ENCODE measurements at places on chromosomes 2 and 18. TPM values are rescaled to one million over a fixed set of nuclear protein-coding genes. Genes with fewer than 3 reads are reported as not detected.

ADCYAP1 gene
- total RNA-seq: not detected

GRCh38 chr2:176768185-176768584 is 444.4 kb upstream of the HNRNPA3 start:
- no peak for DNase-seq

- peak; percentile 81 for DNase-seq
Measured at GRCh38 chr18:3451183-3451988, 1.4 kb downstream of the TGIF1 start.

GRCh38 chr2:206527153-206527552 is 83.8 kb downstream of the ADAM23 start:
- DNase-seq: no peak

- DNase-seq: peak; percentile 86
Measured at GRCh38 chr2:223760838-223761502, 76.4 kb downstream of the AP1S3 start.

DNA sequence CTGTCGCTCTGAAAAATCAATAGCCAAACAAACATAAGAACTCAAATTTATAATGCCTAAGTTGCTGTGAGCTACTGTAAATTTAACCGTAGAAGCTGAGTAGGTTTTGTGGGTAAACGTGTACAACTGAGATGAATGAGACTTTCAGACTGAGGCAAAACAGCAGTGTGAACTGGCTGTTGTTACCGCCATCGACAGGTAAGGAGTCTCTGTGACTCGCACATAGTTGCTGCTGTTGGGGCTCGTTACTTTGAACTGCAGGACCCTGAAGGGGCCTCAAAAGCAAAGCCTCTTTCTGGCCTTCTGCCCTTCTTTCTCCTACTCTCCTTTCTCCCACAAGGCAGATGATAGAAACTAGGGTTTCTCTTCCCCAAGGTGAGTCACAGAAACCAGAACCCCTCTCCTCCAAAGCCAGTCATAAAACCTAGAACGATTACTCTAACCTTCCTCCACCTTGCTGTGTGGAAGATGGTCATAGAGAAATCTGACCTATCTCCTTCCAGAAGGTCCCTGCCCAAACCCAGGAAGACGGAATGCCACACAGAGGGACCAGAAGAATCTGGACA is 101.2 kb downstream of the DLGAP1 start:
- DNase-seq: no peak

All from Caki2 (cell line).